ENCODE measurements at places on chromosomes 4 and X.

DNA sequence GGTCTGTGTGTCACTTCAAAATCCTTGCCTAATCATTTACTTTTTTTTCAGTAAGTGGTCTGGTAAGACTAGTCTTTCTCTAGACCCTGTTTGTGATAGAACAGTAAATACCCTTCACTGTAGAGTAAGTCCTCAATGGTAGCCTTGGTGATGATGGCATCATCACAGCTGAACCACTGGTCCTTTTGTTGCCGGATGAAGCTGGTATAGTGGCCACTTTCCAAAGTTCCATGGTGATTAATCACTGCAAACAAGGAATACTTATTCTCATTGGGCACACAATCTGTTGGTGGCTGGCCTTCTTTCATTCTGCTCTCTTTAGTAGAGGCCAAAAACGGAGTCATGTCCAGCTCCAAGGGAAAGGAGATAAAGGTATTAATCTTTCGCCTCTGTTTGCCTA lies 2.9 kb downstream of the USP51 start:
- no peak for DNase-seq

GRCh38 chrX:123081776-123082175 lies 102.3 kb upstream of the GRIA3 start:
- no peak for DNase-seq

GRCh38 chr4:39466747-39467146 lies 7.9 kb downstream of the LIAS start:
- DNase-seq = no peak

DNA sequence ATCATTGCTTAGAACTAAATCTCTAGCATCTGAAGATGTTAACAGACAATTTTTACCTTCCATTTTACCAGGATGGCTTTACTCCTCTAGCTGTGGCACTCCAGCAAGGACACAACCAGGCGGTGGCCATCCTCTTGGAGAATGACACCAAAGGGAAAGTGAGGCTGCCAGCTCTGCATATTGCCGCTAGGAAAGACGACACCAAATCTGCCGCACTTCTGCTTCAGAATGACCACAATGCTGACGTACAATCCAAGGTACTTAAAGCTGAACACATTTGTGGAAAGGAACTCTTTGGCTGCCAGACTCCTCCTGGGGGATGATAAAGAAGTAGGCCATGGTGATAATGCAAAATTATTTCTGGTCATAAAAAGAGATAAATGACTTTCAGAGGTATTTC lies 187.5 kb downstream of the ANK2 start:
- DNase-seq = no peak

DNA sequence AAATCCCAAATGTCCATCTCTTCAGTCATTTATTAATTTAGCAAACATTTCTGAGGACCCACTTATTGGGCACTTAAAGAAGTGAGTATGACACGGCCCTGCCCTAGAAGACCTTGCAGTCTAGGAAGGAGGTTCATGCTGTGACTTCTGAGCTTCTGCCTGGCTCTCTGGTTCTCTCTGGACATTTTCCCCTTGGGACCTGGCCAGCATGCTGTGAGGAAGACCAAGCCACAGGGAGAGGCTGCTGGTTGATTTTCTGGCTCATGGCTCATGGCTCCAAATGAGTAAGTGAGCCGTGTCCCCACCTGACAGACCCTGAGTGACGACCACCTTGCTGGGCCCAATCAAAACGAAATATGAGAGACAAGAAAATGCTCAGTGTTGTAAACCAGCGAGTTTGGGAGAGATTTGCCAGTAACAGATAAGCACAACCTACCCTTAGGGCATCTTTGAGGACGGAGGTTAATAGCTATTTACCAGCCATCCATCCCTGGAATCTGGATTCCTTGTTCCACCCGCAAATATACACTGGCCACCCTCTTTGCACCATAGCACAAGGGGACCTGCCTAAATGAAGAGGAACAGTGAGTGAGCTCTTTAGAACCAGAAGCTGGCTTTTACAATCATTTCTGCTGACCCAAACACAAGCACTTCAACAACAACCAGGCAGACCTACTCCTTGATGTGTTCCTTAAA lies 876 bp downstream of the MPP1 start:
- DNase-seq = no peak

DNA sequence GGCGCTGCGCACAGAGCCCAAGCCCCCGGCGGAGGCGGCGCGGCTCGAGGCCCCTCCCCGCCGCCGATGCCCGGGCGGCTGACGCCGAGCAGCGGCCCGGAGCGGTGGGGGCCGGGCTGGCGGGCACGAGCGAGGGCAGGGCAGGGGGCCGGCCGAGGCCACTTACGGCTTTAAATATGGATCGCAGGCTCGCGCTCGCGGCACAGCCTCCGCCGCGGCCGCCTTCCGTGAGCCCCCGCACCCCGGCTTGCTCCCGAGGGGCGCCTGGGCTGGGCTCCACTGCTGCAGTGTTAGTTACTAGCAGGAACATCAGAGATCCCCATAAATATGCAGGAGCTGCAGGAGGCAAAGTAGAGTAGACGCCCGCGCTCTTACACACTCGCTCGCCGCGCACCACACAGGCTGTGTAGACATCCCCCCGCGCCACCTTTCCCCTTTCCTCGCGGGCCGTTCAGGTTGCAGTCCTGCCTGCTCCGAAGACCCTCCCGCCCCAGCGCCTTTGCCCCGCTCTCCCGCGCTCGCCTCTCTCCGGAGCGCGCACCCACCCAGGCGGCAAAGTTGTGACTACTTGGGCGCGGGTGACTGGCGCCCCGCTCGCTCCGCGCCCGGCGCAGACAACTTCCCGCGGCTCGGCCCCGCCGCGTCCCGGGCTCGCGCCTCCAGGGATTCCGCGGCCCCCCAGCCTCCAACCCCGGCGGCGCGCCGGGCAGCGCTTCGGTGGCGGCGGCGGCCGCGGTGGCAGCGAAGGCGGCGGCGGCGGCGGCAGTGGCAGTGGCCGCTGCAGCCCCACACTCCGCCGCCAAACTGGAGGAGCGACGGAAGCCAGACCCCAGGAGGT lies 152.0 kb upstream of the SLC4A4 start:
- DNase-seq = no peak

DNA sequence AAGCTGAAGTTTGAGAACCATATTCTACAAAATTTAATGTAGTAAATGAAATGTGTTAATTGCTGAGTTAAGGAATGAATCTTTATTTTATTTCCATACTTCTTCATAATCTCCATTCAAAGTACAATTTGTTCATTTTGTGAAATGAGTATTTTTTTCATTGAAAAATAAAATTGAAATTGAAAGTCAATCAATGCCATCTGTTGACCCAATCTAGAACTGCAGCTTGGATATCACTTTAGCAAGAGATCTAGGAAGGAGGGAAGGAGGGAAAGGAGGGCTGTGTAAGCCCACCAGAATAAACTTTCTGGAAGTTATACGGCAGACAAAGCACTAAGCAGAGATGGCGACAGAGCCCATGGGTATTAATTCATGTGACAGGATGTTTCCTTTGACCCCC lies 128.4 kb downstream of the ZMAT1 start:
- peak; percentile 26 for DNase-seq

GRCh38 chr4:82899374-82900065 lies 1.0 kb upstream of the THAP9 start:
- DNase-seq = no peak

GRCh38 chrX:43644124-43644701 lies 11.9 kb upstream of the MAOA start:
- DNase-seq = no peak

DNA sequence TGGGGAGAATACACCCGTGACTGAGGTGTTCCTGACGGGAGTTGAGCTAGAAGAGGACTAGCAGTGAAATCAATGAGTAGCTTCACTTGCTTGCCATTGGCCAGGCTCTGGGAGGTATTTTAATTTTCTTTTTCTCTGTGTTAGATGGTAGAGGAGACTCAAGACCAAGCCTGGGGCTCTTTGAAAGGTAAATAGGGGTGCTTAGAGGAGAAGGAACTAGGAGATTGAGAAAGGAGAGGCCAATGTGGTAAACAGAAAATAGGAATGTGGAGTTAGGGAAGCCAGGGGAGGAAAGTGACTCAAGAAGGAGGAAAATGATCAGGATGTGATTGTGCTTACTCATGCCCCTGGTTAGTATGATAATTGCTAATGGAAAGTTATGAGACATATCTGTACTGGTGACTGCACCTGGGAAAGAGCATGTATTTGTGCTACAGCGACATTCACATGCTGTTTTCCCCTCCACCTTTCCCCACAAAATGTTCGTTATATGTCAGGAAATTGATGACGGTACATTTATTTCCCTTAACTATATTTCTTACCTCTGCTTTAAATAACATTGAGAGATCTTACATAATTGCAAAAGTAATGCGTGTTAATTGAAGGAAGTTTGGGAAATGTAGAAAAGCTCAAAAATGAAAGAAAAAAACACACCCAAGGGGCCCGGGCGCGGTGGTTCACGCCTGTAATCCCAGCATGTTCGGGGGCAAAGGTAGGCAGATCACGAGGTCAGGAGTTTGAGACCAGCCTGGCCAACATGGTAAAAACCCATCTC lies 16.9 kb upstream of the LRBA start:
- no peak for DNase-seq

DNA sequence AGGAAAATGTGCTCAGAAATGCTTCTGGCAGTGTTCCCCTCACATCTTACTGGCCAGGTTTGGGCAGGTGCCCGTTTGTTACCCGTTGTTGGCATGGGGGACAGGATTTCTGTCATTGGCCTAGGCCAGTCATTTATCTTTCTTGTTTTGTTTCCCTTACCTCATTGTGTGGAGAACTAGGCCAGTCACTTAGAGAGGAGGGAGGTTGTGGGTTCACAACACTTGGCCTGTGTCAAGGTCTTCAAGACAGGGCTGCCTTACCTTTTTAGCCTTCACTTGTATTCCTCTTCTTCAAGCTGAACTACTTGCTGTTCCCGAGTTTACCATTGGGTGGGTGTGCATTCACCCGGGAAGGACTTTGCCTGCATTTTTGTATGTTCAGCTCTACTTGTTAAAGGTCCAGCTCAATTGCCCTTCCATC lies 17.7 kb downstream of the SNX25 start:
- DNase-seq = no peak

DNA sequence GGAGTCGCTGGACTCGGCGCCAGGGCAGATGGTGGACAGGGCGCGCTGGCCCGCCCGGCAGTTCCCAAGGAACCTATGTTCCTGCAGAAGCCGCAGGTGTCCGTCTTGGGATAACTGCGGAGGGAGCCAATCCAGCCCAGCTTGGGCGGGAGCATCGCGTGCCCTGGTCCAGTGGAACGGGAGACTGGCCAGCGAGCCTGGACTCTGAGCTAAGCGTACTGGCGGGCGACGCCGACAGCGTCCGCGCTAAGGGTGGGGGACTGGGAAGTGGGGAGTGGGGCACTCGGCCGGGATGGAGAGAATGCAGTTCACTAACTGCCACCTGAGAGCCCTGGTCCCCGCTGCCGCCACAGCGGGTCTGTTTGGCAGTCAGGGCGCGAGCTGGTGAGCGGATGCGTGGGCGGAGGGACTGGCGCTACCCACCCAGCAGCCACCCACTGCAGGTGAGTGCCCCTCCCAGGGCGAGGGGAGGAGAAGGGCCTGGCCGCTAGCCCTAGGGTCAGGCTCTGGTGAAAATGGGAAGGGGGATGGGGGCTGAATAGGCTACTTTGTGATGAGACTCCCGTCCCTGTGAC lies 1.3 kb upstream of the MAMLD1 start:
- DNase-seq = no peak

DNA sequence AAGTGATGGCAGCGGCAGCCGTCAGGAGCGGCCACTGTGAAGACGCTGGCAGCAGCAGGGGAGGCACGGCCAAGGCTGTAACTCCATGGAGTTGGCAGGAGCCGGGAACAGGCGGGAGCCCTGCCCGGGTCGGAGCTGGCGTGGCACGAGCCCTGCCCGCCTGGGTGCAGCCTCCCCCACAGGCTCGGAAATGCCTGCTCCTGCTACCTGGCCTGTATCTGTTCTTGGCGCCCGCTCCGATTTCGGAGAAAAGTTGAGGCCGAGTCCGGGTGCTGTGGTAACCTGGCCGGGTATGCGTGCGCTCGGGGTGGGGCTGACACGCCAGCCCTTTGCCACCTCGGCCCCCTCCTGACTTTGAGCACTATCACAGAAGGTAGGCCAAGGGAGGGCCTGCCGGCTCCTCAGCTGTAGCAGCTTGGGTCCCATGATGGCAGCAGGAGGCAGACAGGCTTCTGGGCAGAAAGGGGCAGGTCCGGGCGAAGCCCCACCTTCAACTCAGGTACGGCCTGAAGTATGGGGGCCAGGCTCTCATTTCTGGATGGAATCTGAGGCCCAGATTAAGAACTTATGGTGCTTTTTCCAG lies 51.2 kb upstream of the SHISA3 start:
- no peak for DNase-seq

DNA sequence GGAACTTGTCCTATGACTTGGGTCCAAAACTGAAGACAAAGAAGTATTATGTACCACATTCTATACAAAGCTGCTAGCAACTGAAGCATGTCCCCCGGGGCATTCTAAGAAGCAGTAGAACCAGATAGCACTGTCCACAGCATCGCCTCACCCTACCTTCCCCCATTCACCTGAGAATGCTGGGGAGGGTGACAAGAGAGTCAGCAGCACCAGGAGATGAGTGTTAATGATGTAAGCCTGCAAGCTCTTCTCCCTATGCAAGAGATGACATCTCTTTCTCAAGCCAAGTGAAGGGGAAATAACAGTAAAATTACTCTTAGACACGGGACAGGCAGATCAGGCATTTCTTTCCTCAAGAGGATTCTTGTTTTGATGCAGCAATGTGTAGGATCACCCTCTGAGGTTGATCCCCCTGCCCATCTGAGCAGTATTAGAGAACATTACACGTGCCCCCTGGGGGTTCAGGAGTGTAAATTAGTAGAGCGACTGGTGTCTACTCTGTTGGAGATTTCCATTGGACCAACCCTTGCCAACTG lies 13.9 kb upstream of the TLR1 start:
- no peak for DNase-seq

GRCh38 chr4:151486168-151486567 lies 77.2 kb downstream of the FHIP1A start:
- no peak for DNase-seq

GRCh38 chr4:150479657-150480056 lies 102.3 kb upstream of the MAB21L2 start:
- DNase-seq = no peak

- no peak for DNase-seq
Measured at GRCh38 chrX:1398431-1399340, 6.8 kb upstream of the SLC25A6 start.

DNA sequence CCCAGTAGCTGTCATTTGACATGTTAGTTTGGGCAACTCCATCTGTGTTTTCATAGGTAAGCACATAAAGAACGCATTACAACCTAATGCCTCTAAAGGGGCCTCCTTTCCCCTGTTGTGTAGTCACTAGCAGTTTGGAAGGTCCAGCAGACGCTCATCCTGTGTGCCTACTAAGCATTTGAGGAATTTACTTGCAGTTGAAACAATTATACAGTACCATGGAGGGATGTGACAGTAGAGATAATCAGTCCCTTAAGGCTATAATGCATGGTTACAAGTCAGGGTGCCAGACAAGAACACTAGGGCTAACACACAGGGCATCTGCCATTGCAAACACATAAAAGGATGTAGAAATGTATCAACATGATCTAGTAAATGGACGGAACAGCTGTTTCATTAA lies 138.3 kb downstream of the PCDH10 start:
- DNase-seq = no peak

GRCh38 chr4:144203155-144203554 lies 62.6 kb upstream of the GYPA start:
- no peak for DNase-seq

- DNase-seq = no peak
Measured at GRCh38 chrX:71222929-71223328, at the start of gene GJB1. TSS of gene GJB1 (plus strand) at chrX:71223224. CDS start at chrX:71223708, 484 bp downstream.
